ENCODE measurements at places on chromosomes 12 and 14.
A peak's percentile ranks its signal among the peaks of the same experiment; 100 is the strongest.

- no peak for DNase-seq
Observed at GRCh38 chr12:125340791-125341190, 275.6 kb downstream of the AACS start.

- DNase-seq, result no peak
Observed at GRCh38 chr12:120674097-120674636, 12.8 kb upstream of the MLEC start.

DNA sequence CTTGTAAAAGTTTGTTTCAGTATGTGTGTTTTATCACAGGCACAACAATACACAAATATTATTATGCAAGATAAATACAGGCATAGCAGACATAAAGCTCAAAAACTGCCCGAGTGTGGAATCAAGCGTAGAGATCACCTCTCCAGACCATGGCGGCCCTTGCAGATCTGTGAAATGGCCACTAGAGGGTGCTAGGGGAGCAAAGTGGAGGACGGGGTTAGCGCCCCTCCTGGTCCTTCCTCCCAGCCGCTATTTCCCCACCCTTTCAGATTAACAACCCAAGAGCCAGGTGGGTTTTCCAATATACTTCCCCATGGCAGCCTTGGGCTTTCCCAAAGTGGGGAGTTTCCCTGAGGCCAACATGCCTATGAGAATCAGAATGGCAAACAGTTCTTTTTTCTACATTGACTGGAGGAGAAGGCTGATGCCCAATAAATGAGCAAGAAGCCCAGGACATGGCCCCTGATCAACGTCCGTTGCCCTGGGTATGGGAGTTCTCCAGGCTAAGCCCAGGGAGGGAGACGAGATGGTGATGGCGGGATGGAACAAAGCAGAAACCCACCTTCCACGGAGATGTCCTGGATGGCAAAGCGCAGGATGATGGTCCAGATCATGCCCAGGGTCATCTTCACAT is 67.4 kb downstream of the ACTN1 start:
- DNase-seq, result peak; percentile 86

DNA sequence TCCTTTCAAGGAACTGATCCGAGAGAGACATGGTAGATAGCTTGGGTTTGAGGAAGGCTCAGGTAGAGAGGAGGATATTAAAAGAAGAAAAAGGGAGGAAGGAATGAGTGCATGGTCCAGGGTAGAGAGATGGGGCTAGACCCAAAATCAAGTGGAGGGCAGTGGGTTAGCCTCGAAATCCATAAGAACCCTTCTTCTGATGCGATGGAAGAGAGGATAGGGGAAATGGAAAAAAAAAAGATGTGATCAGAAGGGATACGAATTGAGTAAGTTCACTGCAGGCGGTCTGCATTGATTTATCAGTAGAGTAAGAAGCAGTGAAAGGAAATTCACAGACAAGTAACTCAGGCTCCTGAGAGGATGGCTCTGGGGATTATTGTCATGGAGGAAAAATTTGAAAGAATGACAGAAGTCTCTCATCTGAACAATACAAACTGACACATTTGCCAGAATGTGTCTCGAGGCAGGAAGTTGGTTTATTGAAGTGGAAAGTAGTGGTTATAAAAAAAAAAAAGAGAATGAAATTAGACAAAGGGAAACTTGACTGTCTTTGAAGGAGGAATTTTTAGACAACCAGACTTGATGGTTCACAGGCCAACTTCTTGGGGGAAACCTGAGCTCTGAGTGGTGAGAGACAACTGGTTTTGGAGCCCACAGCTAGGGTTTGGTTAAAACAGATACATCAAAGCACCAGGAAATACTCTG is 10.2 kb downstream of the PPFIBP1 start:
- DNase-seq, result no peak

- no peak for DNase-seq
Observed at GRCh38 chr12:46554460-46554859, 181.9 kb upstream of the SLC38A2 start.

DNA sequence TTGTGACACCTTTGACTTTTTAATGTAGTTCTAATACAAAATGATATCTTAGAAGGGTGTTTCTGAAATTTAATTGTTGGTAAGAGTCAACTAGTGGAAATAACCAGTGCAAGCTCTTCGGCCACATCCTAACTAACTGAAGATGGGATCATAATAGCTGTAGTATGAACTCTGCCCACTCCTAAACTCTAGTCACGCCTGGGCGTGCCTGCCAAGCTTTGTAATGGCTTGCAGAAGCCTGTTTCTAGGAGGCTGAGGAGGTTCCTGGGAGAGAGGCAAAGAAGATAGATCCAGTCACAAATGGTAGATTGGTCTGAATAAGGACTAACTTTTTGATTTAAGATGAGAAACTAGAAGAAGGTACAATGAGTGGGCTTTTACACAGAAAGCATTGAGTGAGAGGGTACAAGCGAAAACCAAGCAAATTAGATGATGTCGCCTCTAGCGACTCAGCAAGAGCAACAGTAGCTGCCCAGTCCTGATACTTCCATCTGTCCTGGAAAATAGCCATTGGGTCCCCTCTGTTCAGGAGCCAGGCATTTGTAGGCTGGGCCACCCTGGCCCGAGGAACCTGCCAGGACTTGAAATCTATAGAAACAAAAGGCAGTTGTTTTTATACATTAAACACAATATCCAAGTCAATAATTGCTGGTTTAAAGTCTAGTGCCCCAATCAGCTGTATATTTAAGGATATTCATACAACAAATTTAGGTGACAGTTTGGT is 148.8 kb downstream of the SLC38A4 start:
- DNase-seq, result no peak

DNA sequence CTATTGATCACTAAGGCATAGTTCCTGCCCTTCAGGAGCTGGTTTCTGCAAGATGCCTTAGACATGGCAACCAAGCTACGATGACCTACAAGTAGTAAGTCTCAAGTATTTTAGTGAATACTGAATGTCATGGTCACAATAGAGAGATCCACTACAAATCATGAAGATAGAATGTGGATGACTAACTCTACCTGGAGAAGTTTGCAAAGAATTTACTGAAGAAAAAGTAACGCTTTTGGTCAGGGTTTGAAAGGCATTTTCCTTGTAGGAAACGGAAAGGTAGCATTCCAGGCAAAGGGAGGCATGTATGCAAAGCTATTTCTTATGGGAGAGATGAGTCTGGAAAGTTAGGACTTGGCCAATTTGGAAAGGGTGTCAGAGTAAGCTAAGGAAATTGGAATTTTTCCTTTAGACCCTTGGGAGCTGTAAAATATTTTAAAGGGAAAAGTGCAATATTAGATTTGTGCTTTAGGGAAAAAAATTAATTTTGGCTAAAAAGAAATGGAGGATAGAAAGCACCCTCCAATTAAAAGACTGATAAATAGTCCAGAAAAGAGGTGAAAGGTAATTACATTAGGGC is 377.5 kb downstream of the EGLN3 start:
- DNase-seq, result no peak

DNA sequence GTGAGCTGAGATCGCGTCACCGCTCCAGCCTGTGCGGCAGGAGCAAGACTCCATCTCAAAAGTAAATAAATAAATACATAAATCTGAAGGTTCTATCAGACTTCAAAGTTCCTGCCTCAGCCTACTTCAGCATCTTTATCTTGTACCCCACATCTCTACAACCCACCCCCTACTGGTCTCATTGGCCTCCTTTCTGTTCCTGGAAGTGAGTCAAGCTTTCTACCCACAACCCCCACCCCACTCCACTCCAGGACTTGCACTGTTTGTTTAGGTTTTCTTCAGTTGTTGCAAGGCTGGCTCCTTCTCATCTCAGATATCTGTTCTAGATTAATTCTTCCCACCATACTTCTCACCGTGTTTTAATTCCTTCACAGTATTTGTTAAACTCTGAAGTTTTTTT is 714 bp upstream of the PSMC6 start:
- DNase-seq, result no peak

DNA sequence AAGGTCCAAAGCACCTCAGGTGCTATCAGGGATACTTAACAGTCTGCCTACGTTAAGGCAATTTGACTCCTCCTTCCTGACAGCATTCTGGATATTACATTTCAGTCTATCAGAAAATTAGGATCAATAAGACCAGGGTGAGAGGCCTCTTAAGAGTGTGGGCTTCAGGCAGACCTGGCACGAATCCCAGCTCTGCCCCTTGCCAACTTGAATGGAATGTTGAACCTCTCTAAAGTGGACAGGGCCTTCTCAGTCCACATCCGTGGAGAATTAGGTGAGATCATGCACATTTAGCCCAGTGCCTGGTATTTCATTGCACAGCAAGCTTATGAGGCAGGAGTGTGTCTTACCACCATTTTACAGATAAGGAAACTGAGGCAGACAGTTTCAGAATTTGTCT is 25.9 kb downstream of the DCAF4 start:
- no peak for DNase-seq

DNA sequence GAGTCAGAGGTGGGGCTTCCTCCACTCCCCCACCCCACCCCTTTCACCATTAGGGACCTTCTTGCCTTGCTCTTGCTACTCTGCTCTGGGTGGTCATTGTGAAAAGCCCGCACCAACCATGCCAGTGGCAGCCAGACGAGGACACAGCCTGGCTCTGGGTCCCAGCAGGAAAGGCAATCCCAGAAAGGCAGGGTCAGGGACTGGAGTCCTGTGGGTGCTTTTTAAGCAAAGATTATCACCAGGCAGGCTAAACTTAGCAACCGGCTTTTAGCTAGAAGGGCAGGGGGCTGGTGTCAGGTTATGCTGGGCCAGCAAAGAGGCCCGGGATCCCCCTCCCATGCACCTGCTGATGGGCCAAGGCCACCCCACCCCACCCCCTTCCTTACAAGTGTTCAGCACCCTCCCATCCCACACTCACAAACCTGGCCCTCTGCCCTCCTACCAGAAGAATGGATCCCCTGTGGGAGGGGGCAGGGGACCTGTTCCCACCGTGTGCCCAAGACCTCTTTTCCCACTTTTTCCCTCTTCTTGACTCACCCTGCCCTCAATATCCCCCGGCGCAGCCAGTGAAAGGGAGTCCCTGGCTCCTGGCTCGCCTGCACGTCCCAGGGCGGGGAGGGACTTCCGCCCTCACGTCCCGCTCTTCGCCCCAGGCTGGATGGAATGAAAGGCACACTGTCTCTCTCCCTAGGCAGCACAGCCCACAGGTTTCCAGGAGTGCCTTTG is 1.2 kb upstream of the GAPDH start:
- peak; percentile 80 for DNase-seq

DNA sequence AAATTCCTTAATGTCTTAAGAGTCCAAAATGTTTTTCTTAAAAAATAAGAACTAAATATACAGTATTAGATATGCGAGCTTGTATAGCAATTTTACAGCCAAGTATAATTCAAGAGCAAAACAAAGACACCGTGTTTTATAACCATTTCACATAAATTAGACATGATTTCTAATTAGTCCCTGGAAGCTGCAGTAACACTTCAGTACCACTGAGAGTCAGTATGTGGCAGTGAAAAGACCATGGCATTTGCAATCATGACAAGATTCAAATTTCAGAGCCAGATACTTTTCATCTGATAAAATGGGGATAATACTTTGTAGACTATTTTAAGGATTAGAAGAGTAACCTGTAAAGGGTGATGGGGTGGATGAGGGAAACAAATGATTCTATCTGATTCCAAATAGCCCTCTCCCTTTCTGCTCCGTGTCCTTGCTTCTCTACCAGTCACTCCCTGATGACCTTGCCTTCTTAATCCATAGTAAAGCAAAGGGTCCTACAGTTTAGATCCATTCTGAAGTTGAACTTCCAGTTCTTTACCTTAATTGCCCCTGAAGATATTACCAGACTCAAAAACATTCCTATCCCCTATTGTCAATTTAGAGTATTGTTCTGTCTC is 145.4 kb upstream of the ABCD2 start:
- DNase-seq, result no peak

DNA sequence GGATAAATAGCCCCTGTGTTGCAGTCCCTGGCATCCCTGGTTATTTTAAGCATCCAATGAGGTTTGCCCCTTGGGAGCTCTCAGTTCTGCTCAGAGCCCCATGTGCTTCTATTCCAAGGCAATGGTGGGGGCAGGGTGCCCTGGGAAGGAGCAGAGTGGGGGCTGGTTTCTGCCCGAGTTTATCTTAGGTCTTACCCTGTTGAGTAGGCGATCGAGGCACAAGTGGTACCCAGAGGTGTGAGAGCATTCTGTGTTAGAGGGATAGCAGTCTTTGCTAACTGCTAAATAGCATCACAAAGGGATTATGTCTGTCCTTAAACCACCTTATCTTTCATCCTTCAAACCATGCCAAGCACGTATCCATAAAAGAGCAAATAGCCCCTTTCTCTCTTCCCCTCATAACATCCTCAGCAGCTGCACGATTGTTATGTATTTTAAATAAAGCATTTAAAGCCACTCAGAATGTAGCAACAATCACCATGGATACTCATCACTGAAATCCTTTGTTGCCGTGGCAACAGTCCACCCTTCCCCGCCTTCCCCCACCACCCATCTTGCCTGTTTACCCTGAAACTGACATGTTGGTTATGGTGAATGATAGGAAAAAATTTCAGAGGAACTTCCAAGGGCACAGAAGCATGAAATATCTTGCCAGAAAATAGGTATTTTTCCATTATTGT is 139.3 kb downstream of the PTPN11 start:
- DNase-seq, result no peak

GRCh38 chr12:102374190-102374589 is 106.2 kb downstream of the IGF1 start:
- DNase-seq, result no peak

DNA sequence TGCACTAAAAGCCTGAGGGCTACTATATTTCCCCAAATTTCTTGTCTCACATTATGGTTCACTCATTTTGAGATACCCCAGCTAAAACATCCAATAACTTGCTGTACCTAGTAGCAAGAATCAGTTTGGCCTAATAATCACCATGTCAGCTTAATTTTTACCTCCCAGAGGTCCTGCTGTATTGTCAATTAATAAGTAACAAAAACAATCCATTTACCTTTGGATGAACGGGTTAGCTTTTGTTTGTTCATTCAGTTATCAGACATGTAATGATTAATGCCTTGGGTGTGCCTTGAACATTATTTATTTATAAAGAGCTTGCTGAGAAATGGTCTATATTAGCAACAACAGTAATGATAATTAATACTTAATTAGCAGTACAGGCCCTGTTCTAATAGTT is 57.0 kb downstream of the MON2 start:
- DNase-seq, result no peak

GRCh38 chr12:12450043-12450471 is 93.2 kb downstream of the BORCS5 start:
- DNase-seq, result no peak

DNA sequence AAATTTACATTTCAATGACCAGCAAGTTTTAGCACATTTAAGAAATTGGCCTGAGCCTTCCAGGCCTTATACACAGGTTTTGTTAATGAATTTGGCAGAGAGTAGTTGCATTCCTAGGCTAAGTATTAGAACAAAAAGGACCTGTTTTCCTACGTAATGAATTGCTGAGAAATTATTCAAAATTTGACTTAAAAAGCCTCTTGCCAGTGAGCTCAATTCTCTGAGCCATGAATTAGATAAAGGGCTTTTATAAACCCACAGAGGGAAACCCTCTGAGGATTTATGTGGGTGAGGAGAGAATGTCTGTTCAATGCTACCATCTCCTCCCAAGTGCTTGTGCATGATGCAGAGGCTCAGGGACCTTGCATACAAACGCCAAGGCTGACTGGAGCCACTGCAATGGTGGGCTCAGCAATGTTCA is 94.5 kb upstream of the PELI2 start:
- no peak for DNase-seq

- DNase-seq, result no peak
Observed at GRCh38 chr12:64950711-64951298, 126.4 kb downstream of the TBC1D30 start.

All from NCI-H2107 (cell line).